G401 (cell line): ENCODE measurements at places on chromosomes 3 and 15. TPM values are rescaled to one million over a fixed set of nuclear protein-coding genes. Genes with fewer than 3 reads are reported as not detected.

The NEK10 gene
- 0.51 and 2.9 TPM in 2 replicates for total RNA-seq

The DCBLD2 gene
- 0.20 and 0.86 TPM in 2 replicates for total RNA-seq

The LYZL4 gene
- not detected in 2 replicates for total RNA-seq

The LDHAL6B gene
- not detected in 2 replicates for total RNA-seq

The ZNF80 gene
- not detected in 2 replicates for total RNA-seq

The ASB7 gene
- 8.6 and 12.2 TPM in 2 replicates for total RNA-seq
